ENCODE measurements at places on chromosomes 2 and 18.
A peak's percentile ranks its signal among the peaks of the same experiment; 100 is the strongest.

DNA sequence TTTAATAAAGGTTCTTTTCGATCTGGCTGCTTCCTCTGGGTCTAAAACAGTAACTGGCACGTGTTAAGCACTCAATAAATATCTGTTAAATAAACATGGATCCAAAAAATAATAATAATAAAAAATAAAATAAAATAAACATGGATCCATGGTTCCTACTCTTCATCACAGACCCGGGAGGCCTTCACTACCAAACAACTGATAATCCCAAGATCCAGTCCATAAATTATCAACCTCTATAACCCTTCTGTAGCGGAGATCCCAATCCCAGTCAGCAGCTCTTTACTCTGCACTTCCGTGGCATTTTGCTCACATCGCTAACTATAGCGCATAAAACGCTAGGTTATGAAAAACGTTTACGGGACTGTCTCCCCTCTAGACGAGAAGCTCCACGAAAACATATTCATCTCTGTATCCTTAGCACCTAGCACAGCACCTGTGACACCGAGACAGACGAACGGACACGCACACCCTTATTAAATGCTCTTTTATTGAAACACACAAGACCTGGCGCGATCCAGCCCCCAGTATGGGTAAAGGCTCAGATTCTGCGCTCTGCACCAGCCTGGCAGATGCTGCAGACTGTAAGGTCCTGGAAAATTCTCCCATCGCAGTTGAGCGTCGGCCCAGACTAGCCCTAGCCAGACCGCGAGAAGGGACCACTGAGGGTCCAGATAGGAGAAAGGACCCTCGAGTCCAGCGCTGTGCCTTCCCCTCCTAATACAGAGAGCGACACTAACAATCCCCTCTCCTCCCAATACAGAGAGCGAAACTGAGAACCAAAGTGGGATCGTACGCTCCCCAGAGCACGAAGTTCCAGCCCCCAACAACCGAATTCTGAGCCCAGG is 770 bp downstream of the NBAS start:
- DNase-seq: no peak

DNA sequence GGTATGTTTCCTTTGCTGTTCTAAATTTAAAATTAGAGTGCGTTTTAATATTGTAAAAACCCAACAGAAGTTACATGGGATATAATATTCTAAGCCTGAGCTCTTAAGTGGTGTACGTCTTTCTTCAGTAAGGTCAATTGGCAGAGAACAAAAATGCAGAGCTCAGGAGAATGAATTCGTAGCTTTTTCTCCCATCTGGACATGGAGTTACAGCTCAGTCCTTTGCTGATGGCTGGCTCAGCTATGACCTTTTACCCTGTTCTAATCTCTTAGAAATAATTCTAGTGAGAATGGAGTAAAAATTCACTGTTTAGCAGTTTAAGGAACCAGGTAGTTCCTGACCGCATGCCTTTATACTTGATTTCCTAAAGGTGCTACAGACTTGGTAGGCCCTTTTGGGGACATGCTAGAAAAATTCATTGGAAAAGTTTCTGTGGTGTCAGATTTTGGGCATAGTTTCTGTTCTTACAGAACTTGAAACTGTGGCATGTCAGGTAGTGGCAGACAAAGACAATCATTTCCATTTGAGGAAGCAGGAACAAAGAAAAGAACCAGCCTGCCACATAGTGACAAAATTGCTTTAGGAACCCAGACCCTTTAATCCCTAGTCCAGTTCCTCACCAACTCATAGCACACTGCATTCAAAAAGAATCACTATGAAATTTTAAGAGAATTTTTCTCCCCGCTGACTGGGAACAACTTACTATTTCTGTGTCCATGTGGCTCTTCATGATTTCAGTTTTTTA is 566.8 kb upstream of the ZNF804A start:
- DNase-seq: no peak

DNA sequence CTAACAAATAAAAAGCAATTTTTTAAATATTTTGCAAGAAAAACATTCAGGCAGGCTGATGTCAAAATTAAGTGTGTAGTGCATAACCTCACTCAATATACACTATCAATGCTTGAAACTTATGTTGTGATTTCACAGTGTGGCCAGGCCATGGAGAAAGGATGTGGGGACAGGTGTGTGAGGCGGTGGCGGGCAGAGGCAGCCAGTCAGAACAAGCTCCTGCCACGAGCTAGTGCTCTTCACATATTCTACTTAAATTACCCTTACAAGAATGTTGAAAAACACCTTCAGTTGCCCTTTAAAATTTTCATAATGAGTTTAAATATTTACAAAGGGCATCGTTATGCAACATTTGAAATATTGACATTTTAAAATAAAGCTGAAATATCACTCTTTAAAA is 43.2 kb downstream of the CYB5A start:
- no peak for DNase-seq

GRCh38 chr2:26846334-26847306 is 1.3 kb upstream of the DPYSL5 start:
- DNase-seq: peak; percentile 64

DNA sequence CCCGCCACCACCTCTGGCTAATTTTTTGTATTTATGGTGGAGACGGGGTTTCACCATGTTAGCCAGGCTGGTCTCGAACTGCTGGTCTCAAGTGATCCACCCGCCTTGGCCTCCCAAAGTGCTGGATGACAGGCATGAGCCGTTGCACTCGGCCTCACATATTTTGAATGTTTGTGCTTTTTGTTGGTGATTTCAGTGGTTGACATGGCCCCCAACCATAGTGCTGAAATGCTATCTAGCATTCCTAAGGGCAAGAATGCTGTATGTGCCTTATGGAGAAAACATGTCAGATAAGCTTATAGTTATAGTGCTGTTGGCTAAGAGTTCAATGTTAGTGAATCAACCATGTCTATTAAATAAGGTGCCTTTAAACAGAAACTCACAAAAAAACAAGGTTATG is 8.9 kb downstream of the ZAP70 start:
- DNase-seq: no peak

GRCh38 chr2:230471074-230471473 is 55.1 kb downstream of the SP100 start:
- DNase-seq: no peak

DNA sequence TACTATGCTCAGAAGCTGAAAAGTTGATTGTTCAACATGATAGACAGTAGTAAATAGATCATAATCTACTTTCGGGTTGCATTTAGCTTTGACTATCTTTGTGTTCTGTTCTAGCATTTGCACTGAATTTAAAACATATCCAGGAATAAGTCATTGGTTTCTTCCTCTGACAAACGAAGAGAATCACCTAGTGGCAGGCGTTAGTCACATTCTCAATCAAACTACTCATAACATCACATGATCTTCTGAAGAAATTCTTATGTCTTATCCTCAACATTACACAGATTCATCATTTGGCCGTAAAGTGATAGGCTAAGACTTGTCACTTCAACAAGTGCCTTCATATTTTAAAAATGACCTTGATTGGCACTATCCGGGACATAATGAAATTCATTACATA is 63.6 kb upstream of the TTC21B start:
- no peak for DNase-seq

DNA sequence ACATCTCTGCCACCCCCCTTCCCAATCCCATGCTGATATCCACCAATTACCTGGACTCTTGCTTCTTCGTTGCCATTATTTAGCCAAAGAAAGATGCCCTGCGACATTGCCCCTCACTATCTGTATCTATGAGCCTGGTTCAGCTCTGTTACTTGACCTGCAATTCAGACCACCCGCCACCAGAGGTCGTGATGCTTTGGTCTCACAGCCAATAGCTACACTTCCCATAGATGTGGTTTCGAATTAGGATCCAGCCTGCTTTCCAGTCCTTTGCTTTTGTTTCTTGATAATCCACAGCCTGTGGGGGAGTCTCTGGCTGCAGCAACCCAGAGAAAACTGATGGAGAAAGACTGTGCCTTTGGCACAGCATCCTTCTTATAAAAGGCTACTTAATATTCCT is 239.4 kb downstream of the KLHL29 start:
- DNase-seq: no peak

DNA sequence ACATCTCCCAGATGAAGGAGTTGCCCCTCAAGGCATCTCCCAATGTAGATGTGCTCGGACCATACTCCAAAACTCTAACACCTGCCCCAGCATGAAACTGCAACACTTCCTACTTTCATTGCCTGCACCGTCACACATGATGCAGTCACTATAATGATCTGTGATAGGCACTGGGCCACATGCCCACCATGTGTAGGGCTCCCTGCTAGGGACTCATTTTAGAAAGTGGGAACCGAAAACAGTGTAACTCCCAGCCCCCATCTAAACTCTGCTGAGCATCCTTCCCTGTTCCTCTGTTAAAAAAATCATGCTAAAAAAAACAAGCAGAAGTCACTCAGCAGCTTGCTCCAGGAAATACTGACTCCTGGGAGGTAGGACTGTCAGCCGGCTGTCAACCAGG is 496.1 kb upstream of the RAB6C start:
- peak; percentile 18 for DNase-seq

DNA sequence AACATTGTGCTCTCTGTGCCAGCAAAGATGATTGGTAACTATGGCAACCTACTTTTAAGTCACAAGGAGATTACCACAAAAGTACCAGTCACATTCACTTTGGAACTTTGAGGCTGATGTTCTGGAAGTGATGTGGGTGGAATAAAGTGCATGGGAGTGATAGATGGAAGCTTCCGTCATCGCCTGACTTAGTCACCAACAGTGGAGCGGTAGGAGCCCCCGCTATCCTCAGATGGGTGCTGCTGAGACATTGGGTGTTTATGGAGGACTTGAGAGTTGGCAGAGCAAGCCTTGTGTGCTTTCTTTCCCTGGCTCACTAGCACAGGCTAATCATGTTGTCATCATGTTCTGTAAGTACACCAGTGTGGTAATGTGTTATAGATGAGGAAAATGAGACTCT is 4.6 kb downstream of the PPP1R7 start:
- DNase-seq: no peak

DNA sequence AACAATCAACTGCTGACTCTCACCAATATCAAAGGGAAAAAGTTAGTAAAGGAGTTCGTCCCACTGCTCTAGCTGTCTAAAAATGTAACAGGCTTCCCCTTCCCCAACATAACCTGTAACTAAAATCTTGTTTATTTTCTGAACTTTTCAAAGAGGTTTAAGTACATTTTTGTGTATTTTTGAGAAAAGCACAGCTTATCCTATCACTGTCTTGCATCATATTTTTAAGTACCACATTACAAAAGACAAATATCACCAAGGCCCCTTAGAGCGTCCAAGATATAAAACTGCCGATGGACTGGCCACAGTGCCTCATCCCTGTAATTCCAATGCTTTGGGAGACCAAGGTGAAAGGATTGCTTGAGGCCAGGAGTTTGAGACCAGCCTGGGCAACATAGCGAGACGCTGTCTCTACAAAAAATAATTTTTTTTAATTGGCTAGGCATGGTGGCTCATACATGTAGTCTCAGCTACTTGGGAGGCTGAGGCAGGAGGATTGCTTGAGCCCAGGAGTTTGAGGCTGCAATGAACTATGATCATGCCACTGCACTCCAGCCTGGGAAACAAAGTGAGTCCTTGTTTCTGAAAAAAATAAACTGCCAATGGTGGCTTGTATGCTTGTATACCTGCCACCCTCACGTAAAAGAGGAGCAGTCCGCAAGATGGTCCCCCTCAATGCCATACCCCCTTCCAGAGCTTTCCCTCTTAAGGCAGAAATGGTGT is 21.2 kb upstream of the LAPTM4A start:
- DNase-seq: no peak

GRCh38 chr18:11392980-11393885 is 216.2 kb upstream of the SLC35G4 start:
- no peak for DNase-seq

DNA sequence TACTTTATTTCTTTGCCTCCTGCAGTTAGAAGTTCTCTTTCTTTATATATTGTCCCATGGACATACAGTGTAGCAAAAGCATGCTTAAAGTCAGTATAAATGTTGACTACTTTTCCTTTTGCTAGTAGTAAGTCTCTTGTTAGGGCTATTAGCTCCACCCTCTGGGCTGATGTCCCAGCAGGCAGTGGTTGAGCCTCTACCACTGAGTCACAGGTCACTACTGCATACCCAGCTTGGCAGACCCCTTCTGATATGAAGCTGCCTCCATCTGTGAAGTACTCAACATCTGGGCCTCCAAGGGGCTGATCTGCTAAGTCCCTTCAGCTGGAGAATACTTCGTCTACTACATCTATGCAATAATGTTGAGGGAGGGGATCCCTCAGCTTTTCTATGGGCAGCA is 61.0 kb upstream of the SLC35G4 start:
- DNase-seq: no peak

DNA sequence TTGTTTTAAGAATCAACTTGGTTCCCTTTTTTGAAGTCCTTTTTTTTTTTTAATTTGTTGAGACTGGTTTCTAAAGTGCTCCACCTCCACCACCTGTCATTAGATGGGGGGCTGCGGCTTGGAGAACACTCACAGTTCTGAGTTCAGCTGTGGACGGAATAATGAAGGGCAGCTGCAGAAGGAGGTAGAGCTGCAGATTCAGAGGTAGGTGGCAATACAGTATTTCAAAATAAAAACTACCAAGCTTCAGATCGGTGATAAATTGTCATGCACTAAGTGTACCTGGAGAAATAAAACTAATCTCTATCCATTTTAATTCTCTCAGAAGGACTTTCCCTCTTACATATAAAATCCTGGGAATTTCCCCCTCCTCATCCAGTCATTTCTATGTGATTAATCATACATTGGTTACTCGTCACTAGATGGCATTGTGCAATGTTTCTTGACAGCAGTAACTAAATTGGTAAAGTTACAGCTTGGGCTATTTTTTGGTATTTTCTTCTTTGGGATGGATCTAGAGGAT is 81.1 kb upstream of the SLC39A10 start:
- DNase-seq: no peak

- DNase-seq: no peak
Measured at GRCh38 chr2:143815082-143815481, 685.9 kb downstream of the ARHGAP15 start.

DNA sequence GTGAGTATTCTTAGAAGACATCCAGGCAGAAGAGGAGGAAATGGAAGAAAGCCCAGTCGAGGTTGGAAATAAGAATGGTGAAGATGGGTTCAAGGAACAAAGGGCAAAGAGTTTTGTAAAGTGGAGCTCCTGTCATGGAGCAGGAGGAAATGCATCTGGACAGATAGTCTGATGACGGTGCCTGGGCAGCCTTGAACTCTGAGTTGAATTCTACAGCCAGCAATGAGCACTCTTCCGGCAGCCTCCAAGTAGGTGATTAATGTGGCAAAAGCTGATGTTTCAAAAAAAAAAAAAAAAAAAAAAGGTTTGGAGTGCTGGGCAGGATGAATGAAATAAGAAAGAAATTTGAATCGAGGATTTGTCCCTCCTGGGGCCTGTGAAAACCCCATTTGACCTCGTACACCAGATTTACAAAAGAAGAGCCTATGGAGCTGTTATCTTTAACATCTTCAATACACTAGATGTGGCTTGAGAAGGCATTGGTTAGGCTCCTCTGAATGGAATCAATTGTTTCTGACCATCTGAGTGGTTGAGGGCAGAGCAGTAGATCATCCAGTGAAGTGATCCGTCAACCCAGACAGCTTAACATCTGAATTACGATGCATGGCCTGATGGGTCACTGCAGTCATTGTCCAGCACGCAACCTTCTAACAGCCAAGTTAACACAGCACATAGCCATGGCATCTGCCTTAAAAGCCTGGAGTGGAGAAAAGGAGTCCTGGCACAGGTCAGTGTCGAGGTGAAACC is 449.7 kb downstream of the TXNL1 start:
- no peak for DNase-seq

GRCh38 chr2:241034490-241035141 is 36.2 kb downstream of the SNED1 start:
- no peak for DNase-seq

Measured in anterior cingulate cortex (tissue), 58 donors.